ENCODE measurements at places on chromosomes 13 and 19.

GRCh38 chr19:55939206-55939605, 7.1 kb upstream of the NLRP13 start:
- DNase-seq: no peak

DNA sequence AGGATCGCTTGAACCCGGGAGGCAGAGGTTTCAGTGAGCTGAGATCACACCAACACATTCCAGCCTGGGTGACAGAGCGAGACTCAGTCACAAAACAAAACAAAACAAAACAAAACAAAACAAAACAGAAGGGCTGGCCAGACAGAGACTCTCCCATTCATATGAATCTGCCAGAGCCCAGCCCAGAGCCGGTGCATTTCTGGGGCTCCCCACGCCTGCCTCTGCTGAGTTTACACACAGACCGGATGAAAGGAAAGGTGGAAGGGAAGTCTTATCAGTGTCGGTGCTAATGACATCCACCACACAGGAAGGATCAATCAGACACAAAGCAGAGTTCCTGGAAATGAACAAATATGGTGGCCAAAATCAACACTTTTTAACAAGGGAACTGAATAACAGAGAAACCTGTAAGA, 6.8 kb downstream of the TRAPPC6A start:
- peak; percentile 19 for DNase-seq

DNA sequence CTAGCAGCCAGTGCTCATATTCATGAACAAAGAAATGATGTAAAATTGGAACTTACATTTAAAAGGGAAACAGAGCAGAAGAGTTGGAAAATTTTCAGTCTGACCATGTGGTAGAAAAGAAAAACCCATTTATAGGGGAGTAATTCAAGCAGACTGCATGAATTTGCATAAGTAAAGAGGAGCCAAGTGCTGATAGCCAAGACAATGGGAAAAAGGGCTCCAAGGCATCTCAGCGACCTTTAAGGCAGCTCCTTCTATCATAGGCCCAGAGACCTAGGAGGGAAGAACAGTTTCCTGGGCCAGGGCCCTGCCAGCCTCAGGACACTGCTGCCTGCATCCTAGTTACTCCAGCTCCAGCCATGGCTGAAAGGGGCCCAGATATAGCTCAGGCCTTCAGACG, 7.5 kb downstream of the DNAJC3 start:
- DNase-seq: no peak

DNA sequence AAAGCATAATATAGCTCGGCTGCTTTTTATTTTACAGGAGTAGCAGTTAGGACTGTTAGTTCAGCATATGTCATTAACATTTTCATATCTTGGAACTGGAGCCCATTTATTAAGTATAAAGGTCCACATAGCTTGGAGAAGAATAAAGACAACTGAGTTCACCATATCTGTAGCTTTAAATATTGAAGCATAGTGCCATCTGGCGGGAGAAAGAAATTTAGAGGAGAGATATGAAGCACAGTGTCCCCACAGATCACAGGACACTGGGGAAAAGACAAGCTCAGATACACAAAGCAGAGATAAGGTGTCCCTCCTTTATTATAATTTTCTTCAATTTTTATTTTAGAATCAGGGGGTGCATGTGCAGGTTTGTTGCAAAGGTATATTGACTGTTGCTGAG, 104.7 kb upstream of the FREM2 start:
- no peak for DNase-seq

DNA sequence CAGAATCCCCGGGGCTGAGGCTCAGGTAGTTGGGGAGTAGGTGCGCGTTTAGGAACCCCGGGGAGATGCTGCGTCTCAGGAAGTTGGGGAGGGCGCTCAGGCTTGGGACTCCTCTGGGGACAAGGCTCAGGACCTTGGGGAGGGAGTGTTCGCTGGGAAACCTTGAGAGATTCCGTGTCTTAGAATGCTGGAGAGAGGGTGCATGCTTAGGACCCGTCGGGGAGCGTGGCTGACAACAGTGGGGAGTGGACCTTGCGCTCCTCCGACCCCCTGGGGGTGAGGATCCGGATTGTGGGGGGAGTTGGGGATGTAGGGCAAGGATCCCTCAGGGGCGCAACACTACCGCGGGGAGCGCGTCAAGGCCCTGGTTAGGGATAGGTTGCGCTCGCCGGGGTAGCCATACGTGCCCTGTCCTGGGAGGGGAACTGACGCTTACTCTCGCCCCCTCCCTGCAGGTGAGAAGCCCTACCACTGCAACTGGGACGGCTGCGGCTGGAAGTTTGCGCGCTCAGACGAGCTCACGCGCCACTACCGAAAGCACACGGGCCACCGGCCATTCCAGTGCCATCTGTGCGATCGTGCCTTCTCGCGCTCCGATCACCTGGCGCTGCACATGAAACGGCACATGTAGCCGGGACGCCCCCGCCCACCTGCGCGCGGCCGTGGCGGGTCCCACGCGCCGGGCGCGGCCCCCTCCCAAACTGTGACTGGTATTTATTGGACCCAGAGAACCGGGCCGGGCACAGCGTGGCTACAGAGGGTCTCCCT, 2.0 kb downstream of the KLF2 start:
- peak; percentile 30 for DNase-seq

GRCh38 chr13:83831796-83832195, 50.5 kb downstream of the SLITRK1 start:
- no peak for DNase-seq

DNA sequence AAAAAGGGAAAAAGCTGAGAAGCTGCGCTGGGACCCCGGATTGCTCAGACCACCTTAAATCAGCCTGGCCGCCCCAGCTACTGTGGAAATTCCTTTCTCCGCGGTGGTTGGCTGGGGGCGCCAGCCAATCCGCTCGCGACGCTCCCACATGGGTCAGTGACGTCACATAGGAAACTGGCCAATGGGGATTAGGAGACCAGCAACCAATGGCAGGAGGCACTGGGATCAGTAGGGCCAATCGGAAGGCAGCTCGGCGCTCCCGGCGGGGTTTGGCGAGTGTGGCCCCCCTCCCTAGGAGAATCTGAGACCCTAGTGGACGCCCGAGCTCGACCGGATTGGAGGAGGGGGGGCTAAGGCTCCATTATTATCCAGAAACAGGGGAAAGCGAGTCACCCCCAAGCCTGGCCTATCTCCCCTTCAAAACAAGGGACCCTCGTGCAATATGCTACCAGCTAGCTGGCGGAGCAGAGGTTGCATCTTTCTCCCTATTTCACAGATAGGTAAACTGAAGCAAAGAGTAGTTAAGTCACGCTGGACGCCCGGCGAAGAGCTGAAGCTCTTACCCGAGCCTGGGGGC, 6.5 kb upstream of the TLE2 start:
- DNase-seq: peak; percentile 86

GRCh38 chr13:106340249-106340648, 195.2 kb downstream of the EFNB2 start:
- no peak for DNase-seq

GRCh38 chr13:105345730-105346129, 1189.7 kb downstream of the EFNB2 start:
- no peak for DNase-seq

DNA sequence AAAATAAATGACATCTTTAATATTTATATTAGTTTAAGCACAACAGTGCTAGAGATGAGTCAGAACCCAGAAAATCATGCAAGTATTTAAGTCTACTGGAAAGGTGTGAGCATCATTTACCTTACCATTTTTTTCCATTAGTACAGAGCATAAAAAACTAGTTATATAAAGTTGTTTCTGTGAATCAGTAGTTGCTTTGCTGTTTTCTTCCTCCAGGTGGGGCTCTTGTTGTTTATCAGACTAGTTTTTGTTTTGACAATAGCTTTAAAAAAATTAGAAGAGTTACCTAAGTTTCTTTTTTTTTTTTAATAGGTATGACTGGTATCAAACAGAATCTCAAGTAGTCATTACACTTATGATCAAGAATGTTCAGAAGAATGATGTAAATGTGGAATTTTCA, 12.7 kb downstream of the SUGT1 start:
- no peak for DNase-seq

DNA sequence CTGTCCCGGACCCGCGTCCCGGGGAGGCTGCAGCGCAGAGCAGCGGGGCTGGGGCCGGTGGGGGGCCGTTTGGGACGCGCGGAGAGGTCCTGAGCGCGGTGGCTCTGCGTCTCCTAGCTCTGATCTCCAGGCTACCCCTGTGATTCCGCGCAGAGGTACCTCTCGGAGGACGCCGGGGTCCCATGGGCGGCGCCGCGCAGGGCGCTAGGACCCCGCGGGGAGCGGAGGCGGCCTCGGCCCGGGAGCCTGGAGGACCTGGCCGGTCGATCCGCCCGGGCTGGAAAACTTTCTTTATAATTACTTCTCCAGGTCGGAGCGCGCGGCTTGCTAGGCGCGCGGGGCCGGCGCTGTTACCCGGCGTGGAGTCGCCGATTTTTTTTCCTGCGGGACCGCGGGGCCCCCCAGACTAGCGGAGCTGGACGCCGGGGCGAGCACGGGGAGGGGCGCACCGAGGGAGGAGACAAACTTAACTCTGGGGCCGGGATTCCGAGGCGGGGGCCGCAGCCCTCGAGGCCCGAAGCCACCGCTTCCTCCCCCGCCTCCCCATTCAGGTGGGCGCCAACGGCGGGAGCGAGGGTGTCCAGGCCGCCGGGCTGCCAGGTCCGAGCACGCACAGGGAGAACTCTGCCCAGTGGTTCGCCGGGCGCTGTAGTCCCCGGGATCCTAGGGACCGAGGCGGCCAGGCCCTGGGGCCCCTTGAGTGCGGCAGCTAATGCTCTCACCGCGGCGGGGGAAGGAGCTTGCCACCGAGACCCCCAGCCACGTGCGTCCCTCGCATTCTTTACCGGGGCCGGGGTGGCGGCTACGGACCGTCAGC, 848 bp upstream of the CEBPA start:
- DNase-seq: no peak

DNA sequence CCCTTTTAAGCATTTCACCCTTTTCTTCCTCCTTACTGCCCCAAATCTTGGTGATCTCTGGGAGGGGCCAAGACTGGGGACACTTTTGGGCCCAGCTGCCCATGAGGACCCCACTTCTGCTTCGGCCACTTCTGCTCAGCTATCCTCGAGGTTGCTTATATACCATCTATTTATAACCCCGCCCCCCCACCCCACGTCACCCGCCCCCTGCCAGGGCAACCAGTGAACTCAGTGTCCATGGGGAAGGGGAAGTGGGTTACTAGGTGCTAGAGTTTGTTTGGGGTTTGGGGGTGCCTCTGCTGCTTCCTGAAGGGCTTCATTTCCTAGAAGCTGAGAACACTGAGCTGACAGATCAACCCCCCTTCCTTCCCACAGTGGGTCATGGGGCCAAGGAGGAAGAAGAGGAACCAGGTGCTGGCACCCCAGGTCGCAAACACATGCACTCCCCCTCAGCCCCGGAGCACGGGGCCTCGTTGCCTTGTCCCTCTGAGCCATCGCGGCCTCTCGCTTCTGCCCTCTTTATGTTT, 6.1 kb upstream of the ADGRE5 start:
- no peak for DNase-seq

GRCh38 chr13:31947506-31947905, 84.1 kb upstream of the FRY start:
- DNase-seq: no peak

DNA sequence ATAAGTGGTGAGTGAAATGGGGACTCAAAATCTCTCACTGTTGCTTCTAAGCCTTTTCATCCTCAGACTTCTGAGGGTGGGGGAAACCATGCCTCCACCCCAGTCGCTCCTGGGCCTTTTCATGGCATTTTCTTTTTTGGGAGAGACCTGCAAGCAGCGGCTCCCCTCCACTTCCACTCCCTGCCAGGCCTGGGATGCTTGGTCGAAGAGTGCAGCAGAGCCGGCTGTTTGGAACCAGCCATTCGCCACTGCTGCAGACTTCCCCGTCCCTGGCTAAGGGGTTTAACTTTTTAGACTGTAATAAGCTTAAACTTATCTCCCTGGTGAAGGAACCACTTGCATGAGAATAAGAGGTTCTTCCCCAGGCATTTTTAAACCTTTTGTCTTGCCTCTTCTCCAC, 617.2 kb downstream of the PCDH9 start:
- DNase-seq: no peak

DNA sequence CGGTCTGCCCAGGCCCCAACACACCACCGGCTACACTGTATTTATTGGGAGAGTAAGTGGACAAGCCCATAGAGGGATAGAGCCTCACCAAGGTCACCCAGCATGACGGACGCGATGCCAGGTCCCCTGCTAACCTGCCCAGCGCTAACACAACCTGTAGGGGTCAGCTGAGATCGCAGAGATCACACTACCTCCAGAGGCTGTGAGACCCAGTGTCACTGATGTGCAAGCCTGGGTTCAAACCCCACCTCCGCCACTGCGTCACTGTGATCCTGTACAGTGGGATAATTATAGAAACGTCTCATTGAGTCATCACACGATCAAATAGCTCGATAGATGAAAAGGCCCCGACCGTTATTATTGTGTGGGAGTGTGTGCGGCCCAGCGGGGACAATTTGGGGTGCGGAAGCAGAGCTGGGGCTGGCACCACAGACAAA, 10.6 kb upstream of the TLE2 start:
- DNase-seq: no peak

DNA sequence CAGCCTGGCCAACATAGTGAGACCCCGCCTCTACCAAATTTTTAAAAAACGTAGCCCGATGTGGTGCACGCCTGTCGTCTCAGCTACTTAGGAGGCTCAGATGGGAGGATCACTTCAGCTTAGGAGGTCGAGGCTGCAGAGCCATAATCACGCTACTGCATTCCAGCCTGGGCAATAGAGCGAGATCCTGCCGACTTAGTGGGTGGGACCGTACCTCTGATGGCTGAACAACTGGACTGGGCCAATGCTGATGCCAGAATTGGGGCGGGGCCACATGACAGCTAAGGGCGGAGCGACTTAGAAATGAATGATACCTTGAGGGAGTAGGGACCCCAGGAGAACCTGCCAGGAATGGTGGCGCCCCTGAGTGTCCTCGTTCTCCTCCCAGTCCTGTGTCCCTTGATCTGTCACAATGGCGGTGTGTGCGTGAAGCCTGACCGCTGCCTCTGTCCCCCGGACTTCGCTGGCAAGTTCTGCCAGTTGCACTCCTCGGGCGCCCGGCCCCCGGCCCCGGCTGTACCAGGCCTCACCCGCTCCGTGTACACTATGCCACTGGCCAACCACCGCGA, 3.6 kb downstream of the LTBP4 start:
- DNase-seq: no peak

DNA sequence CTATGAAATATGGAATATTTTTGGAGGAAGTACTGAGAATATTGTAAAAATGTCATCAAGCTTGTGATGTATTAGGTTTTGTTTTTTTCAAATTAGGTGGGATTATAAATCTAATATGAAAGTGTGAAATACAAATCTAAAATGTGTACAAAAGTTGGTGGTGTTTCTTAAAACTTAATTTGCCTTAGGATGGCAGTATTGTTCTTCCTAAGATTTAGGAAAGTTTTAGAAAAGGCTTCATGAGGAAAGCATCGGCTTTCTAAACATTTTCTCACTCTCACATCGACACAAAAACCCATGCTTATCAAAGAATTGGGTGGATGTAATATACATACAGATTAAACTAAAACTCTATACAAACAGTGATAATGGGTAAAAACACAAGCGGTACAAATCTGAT, 972.0 kb upstream of the PCDH20 start:
- no peak for DNase-seq

GRCh38 chr13:110980921-110981320, 66.1 kb upstream of the ANKRD10 start:
- DNase-seq: no peak
